ENCODE measurements at places on chromosomes 2 and 18.

DNA sequence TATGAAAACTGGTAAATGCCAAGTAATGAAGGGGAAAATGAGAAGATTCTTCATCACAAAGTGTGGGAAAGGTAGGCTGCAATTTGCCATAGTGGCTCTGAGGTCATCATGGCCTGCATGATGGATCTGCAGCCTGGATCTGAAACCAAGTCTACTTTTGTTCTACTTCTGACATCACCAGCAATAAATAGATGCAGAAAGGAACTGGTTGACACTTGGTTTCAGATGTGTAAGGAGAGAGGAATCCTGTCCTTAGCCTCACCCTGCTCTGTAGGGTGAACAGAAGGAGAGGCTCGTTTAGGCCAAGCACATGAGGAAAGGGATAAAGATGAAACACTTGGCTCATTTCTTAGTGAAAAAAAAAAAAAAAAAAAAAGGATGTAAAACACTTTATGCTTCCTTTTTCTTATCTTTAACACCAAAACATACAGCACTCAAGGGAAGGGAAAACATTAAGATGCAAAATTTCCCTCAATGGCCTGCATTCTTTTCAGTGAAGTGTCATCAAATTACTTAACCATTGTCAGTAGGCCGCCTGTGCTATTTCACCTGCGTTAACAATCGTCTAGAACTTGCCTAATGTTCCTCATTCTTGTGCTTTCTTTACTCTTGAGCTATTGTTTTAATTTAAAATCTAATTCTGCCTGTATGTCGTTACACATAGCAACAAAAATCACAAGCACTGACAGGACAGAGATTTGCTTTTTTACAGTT lies 3.9 kb downstream of the NEB start:
- DNase-seq: no peak

DNA sequence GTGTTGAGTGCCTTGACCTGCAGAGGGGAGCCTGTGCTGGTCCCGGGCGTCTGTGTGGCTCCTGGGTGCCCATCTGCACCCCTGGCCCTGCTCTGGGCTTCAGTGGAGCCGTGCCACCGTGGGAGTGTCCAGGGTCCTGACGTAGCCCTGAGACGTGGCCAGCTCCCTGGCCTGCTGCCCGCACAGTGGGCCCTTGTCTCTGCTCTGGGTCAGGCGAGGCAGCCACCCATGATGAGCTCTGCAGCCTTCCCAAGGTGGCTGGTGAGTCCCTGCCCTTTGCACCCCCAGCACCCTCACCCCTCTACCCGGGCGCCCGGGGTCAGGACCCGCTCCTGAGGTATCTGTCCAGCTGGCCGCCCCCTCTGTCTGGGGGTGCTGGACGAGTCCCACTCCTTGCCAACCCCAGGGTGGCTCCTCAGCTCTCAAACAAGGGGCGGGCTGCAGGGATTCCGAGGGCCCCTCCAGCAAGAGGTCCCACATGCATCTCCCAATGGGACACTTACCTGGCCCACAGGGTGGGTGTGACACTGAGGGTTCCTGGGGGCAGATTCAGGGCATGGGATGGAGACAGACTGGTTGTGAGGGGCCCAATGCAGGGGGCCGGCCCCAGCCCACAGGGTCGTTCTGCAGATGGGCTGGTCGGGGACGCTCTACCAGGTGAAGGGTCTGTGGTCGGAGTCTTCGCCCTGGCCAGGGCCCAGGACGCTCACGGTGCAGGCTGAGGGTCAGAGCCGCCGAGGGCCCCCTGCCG lies 2.4 kb downstream of the NEU4 start:
- no peak for DNase-seq

DNA sequence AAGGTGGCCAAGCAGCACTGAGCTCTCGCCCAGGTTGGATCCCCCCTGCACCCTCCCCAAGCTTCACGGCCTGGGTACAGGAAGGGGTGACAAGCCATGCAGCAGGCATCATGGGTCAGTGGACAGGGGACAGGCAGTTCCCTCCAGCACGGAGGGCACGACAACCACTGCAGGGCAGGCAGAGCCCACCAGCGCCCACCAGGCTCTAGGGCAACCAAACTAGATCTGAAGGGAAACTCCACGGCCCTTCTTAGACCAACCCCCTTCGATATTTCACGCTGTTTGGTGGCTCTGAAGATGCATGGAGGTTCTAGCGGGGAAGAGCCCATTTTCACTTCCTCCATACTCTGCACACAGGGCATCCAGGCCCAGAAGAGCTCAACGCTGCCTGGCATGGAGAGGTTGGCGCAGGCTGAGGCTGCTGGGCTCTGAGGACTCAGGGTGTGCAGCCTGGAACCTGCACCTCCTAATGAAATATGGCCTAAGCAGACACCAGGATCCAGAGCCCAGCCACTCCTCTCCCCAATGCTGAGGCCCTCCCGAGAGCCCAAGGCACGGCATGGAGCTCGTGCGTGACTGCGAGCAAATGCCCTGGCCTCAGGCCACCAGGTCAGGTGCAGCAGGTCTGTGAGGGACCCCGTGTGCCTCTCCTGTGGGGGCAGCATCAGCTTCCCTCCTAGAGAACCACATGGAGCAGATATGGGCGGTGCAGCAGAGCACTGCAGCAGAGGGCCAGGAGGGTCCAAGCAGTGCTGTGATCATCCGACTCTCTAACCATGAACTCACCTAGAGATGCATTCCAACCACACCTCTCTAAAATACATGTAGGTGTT lies 8.7 kb upstream of the MTERF4 start:
- no peak for DNase-seq

GRCh38 chr2:230932556-230933511 lies 7.8 kb upstream of the GPR55 start:
- DNase-seq: no peak

DNA sequence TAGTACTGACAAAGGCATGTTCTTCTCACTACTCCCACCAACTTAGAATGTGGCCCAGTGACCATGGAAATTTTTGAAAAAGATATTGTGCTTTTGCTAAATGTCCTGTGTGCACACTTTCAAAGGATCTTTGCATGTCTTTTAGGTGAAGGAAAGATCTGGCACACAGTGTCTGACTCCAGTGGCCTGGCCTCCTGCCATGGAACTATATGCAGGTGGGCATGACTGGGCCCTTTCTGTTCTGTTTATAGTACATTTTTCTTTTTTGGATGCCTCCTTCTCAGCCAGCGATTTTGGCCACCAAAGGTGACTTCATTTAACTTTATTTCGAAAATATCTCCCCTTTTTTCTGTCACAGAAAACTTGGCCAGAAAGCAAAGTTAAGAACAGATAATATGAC lies 999.7 kb upstream of the PIK3C3 start:
- DNase-seq: no peak

DNA sequence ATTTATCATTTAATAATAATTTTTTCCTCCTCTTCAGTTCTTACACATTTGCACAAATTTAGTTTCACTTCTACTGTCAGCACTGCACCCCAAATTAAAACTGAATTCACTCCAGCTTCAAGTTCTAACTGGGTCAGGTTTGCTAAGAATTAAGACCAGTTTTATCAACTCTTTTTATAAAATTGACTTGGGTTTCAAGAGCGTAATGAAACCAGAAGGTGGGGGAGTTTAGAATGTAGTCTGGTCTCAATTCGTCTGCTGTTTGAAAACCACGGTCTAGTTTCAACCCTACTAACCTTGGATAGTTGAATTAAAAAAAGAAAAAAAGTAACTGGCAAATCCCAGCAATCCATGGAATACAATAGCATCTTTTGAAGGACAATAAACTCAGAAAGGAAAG lies 14.3 kb upstream of the CTLA4 start:
- no peak for DNase-seq

DNA sequence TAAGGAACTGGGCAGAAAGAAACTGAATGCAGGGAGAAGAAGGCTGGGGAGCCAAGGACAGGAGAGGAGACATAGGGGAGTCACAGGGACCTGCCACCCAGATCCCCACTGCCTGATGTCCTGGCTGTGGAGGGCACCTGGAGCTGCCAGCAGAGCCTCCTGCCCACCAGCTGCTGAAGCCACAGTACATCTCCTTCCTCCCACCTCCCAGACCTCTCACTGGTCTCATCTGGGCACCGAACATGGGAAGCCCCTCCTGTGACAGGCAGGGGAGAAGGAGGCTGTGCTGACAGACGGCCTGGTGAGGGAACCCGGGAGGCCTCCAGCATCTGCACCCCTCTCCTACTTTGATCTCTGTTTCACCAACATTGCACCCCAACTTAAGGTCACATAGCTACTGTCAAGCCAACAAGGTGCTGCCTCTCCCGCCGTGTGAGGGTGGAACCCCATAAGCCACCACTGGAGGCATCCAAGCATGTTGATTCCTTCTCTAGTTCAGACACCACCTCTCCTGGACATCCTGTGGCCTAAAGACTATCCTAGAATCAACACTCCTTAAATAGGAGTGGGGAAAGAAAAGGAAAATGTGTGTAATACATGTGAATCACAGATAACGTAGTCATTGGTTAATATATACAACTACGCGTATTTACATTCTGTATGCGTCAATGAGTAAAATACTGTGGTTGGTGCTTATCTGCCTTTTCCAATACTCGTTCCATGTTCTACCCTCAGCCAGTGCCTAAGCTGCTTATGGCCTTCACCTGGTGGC lies 3.5 kb upstream of the RNPEPL1 start:
- no peak for DNase-seq

GRCh38 chr2:68367953-68368653 lies 3.0 kb downstream of the PLEK start:
- no peak for DNase-seq

DNA sequence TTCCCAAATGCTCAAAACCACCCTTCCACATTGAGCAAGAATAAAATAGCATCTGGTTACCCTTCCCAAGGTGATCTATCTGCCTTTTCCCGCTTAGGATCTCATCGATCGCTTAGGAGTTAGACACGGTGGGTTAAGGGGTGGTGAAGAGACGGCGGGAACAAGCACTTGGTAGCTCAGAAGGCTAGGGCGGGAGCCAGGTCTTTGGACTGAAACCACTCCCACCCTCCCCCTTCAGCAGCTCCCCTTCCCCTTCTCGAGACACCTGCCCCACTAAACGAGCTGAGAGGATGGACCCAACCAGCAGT lies 513 bp downstream of the THOC1 start:
- DNase-seq: peak; percentile 31

DNA sequence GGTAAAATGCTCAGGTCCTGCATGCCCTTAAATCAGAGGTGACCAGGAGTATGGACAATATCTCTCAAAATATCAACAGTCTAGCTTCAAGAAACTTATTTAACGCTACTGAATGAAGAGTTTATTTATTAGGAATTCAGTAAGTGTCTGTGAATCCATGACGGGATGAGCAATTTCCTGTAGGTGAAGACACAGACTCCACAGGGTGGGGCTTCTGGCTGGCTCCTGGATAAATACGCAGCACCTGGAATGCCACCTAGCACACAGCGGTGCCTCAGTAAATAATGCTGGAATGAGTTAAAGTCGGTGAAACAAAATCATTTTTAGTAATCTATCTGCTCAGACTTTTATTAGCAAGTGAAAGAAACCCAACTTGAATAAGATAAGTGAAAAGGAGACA lies 29.4 kb upstream of the MBP start:
- no peak for DNase-seq

- DNase-seq: no peak
These were observed 7.1 kb upstream of the PKDCC start for GRCh38 chr2:42040643-42041278.

DNA sequence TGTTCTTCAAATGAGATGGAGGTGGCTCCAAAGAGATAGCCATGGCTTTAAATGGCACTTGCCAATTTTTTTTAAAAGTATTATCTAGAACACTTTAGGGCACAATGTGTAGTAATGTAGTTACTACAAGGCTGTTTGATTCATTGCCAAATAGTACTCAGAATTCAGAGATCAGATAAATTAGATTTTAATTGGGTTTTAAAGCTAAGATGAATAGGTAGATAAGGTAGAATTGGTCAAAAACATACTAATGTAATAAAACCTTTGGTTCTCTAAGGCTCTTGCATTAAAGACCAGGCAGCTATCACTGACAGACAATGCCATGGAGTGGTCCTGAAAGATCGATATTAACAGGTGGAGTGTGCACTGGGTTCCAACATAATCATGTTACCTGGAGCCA lies 365.9 kb downstream of the LRRTM1 start:
- DNase-seq: no peak

DNA sequence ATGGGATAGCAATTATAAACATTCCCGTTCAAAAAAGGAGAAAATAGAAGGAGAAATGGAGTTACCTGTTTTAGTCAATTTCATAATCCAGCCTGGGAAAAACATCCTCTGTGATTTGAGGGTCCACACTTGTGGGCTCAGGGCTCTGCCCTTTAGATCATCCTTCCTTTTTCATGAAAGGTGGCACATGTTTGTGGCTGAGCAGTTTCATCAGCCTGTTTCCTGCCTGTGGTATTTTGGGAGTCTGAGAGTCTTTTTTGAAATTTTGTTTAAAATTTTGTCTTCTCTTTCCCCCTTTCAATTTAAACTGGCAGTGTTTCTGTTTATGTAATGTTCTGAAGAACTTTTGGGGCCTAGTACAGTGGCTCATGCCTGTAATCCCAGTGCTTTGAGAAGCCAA lies 84.0 kb downstream of the KIAA1328 start:
- DNase-seq: no peak

- DNase-seq: no peak
These were observed 328.8 kb upstream of the SLC14A2 start for GRCh38 chr18:45286431-45286830.

DNA sequence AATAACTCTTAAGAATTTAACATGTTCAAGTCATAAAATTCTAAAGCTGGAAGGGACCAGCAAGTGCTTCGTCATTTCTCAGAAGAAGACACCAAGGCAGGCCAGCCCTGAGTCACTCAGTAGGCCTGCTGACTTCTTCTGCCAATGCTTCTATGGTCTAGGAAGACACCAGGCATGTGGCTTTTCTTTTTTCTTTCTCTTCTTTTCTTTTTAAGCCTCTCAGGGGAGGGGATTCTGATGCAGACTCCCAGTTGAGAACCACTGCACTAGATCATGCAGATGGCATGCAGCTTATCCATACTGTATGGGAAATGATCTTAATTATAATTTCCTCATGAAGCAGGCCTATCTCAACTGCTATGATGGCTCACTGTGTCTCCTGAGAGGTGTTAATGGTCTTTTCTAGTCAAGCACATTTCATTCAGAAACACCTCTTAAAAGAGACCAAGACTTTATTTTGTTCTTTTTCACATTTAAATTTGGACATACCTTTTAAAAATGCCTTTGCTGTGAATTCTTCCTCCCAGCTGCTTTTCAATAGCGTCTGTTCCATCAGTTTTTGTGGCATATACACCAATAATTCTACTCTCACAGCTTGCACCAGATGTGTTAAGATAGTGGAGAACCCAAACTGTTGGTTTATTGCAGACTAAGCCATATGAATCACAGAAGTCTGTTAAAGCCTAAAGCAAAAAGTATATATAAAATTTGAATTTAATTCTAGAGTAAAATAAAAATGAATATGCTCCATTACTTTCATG lies 11.3 kb downstream of the KCTD18 start:
- no peak for DNase-seq

Data from DMS 273 treated with DMSO at 0.1 percent for 48 hours (cell line).